Epithelial cell of proximal tubule (primary cell): ENCODE measurements at places on chromosomes 4 and X. TPM values are rescaled to one million over a fixed set of nuclear protein-coding genes. Genes with fewer than 3 reads are reported as not detected.

GRCh38 chr4:107654694-107655093 lies 65.3 kb downstream of the PAPSS1 start:
- DNase-seq = no peak

GRCh38 chr4:40628888-40629287 lies 776 bp downstream of the RBM47 start:
- DNase-seq = no peak

GRCh38 chr4:61493470-61493869 lies 293.3 kb downstream of the ADGRL3 start:
- no peak for DNase-seq

- no peak for DNase-seq
These were observed 65.8 kb downstream of the HAUS3 start for GRCh38 chr4:2175990-2176698.

GRCh38 chr4:8350352-8350751 lies 80.8 kb downstream of the HTRA3 start:
- no peak for DNase-seq

DNA sequence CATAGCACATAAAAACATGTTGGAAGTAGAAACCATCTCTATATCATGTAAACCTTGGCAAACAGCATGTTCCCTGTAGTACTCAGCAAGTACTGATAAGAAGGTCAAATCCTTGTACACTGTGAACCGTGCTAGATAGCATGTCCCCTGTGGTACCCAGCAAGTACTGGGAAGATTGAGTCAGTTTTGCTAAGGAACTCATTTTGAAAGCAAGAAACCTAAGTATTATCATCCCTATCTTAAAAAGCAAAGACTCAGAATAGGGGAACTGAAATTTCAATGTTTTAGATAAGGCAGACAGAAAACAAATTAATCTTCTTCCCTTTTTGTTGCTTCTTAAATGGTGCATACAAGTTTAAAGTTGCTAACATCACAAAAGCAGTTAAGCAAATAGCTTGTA lies 180.2 kb downstream of the RBM46 start:
- no peak for DNase-seq

DNA sequence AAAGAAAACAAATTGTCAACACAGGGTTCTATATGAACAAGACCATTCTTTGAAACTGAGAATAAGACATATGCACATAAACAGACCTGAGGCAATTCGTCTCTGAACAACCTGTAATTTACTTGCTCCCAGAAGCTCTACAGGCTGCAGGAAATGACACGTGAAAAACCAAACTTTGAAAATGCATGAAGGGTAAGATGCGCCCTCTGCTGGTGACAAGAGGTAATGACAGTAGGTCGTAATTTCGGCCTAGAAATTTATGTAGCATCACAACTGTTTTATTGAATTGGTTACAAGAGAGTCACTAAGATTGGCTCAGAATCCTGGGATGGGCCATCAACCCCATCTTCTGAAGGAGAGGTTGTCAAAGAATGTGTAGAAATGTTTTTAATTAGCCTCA lies 276.5 kb downstream of the PPP4R3C start:
- DNase-seq = peak; percentile 1

GRCh38 chr4:168731006-168731636 lies 234.3 kb downstream of the PALLD start:
- peak; percentile 50 for DNase-seq

DNA sequence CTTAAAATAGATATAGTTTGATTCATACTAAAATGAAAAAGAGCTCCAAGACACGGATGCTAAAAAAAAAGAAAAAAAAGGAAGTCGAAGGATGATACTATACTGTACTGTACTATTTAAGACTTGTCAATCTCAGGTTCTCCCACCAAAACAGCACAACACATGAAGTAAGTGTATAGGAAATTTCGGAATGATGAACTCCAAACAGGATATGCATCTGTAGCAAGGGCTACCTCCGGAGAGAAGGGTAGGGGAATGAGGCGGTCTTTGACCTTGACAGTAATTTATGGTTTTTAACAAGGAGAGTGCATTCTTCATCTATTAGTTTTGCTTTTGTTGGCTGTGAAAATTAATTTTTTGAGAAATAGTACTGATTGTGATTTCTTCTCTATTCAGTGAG lies 541 bp upstream of the FIP1L1 start:
- no peak for DNase-seq

Gene PGAM4
- 0.52 TPM in 1 of 2 replicates, not detected in the other for total RNA-seq

Gene XAGE1A
- total RNA-seq = not detected in 2 replicates

Gene ERAS
- not detected in 2 replicates for total RNA-seq
